ENCODE measurements at places on chromosomes 6 and 20.

DNA sequence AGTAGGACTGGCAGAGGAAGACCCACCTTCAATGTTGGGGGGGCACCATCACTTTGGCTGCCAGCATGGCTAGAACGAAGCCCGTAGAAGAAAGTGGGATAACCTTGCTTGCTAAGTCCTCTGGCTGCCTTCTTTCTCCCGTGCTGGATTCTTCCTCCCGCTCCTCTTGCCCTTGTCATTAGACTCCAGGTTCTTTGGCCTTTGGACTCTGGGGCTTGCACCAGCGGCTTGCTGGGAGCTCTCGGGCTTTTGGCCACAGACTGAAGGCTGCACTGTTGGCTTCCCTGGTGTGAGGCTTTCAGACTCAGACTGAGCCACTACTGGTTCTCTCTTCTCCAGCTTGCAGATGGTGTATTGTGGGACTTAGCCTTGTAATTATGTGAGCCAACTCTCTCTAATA lies 28.2 kb downstream of the GSTA2 start:
- DNase-seq, result no peak

GRCh38 chr20:59988141-59988540 lies 29.9 kb downstream of the CDH26 start:
- no peak for DNase-seq

- DNase-seq, result no peak
These were observed 20.3 kb downstream of the SNTA1 start for GRCh38 chr20:33423141-33423834.

GRCh38 chr20:45100563-45101245 lies at the start of gene KCNS1:
Gene KCNS1, minus strand, starts transcription at chr20:45101127. Its CDS starts 1,891 bp downstream, at chr20:45099236.
- no peak for DNase-seq

- DNase-seq, result no peak
These were observed 13.9 kb downstream of the JAG1 start for GRCh38 chr20:10659651-10660601.
